Substantia nigra (tissue), 51 donors: ENCODE measurements at places on chromosomes 2 and 18.

GRCh38 chr2:1287427-1287826 is 125.8 kb upstream of the TPO start:
- no peak for DNase-seq

DNA sequence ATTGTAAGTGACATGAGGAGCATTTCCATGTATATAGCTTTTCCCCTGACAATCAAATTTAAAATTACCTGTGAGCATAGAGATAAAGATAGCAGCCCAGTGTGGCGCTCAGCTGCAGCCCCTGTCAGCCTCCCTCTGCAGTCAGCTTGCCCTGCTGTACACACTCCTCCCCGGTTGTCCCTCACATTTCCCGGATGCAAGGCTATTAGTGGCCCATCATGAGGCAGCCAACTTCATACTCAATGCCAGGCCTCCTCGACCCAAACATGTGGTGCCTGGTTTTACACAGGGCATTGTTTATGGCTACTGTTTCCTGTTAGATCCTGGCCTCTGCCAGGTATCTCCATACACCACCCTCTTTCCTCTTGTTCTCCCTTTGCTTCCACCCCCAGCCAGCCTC is 116.1 kb upstream of the SH3BP4 start:
- DNase-seq = no peak

DNA sequence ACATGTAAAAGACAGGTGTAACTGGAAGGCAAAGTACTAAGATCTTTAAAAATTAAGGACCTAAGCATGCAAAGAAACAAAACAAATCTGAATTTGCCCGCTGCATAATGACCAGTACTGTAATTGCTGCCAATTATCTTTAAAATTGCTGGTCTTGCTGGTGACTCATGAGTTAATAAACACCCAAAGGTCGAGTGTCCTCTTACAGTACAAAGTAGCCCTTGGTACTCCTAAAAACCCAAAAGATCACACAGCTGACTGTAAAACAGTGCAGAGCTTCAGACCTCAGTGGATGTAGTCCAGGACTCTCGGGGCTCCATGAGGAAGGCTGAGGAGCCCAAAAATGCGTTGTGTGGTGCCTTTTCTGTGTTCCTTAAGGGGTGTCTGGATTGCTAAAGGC is 308.7 kb downstream of the CNTNAP5 start:
- DNase-seq = no peak

- DNase-seq = no peak
Measured at GRCh38 chr18:11871501-11871900, 20.3 kb downstream of the CHMP1B start.

DNA sequence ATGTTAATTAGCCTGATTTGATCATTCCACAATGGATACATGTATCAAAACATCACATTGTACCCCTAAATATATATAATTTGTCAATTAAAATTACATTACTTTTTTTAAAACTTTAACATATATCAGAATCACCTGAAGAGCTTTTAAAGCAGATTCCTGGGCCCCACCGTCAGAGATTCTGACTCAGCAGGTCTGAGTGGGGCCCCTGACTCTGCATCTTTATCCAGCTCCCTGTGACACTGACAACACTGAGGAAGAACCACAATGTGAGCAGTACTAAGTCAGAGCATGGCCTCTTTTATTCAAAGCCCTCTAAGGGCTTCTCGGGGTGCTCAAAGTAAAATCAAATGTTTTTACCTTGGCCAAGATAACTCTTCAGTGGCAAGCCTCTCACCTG is 9.7 kb downstream of the KIDINS220 start:
- DNase-seq = no peak
